ENCODE measurements at places on chromosomes 16 and 17.

DNA sequence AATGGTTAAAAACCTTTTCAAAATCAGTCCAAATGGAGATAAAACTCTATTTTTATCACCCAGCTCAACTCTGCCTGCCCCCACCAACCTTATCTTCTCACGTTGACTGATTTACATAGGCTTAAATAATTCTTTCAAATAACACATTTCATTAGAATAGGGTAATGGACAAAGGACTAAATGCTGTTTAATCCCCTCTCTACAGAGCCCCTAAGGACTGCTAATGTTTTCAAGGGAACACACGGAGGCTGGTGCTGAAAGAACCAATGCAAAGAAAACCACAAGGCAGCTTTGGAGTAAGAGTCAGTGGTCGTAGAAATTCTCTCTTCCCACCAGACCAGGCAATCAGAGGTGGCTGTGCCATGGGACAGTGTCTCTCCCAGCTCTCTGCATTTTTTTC, 445.7 kb upstream of the MAF start:
- no peak for DNase-seq

GRCh38 chr16:19517424-19518089, 4.3 kb downstream of the GDE1 start:
- no peak for DNase-seq

- no peak for DNase-seq
These were observed 23.5 kb downstream of the USP36 start for GRCh38 chr17:78817123-78817522.

DNA sequence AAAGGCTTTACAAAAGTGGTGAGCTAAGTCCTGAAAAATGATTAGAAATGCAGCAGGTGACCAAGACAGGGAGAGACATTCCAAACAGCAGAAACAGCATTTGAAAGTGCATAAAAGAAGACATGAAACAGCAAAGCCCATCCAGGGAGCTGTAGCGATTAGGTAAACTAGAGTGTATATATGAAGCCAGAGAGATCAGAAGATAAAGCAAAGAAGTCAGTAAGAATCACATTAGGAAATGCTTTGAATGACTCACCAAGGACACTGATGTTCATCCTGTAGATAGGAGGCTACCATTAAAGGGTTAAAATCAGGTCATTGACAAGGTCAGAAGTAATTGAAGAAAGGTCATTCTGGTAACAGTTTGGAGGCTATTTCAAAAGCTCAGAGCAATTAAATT, 27.6 kb upstream of the VAT1L start:
- DNase-seq, result no peak

DNA sequence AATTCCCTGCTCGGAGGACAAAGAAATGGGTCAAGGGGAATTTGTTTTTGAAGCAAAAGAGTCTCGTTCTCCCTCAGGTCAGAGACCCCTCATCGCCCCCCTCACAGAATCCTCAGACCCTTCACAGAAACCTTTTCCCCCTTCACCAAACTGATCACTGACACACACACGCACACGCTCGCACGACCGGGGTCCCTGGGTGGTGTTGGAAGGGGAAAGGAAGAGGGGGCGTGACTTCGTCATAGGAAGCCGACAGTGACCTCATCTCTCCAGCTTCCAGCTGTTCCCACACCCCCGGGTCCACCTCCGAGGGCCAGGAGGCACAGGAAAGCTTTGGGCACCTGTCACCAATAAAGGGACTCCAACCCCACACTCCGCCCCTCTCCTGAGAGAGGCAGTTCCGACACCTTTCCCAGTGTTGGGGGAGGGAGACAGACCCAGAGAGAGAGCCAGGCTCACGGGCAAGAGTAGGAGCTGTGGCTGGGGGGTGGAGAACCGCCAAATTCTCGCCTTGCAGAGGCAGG, 1.2 kb downstream of the ASGR1 start:
- DNase-seq, result no peak

DNA sequence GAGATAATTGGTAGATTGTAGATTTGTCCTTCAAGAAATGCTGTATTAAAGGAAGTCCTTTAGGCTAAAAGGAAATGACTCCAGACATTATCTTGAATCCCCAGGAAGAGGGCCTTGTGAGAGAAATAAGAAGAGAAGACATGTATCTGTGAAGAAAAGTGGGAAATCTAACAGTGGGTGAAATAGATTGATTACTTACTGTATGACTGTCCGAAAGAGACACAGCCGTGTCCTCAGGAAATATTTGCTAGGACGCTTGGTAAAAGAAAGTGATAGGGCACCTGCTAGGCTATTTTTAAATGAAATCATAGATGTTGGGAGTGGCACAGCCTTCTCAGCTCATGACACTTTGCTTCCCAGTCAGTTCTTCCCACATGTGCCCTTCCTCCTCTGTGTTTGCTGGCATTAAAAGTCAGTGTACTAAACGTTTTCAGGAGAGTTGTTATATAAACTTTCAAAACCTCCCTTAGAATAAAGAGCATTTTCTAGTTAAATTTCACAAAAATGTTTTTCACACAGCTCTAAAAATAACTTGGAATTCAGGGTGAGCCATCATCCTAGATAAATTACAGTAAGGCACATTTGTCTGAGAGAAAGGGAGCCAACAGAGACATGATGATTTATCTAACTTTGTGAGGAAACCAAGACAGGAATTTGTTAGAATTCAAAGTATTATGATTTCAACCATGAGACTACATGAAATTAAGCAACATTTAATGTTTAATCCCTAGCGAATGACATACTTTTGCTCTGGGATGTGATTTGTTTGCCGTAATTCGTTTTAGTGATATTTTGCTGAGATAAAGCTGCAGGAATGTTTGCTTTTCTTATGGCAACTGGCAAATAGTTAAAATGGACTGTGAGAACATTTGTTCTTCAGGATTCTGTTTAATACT, 35.0 kb downstream of the DHRS7B start:
- DNase-seq, result no peak

GRCh38 chr17:52170963-52171572, 12.6 kb upstream of the CA10 start:
- no peak for DNase-seq

DNA sequence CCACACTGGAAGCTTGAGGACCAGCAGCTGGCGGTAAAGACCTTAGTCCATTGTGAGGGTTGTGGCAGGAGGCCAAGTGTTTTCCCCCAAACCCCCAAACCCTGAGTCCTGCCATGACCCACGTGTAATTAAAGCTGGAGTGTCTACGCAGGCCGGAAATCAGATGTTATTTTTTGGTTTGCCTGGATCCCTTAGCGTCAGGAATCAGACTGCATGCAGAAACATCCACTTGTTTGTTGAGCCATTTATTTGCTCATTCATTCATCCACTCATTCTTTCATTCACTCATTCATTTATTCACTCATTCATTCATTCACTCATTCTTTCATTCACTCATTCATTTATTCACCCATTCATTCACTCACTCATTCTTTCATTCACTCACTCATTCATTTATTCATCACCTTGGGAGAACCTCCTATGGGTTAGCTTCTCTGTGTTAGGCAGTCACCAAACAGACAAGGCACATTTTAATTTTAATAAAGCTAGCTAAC, 313.1 kb downstream of the MAF start:
- no peak for DNase-seq

- DNase-seq, result no peak
These were observed 24.4 kb downstream of the SNN start for GRCh38 chr16:11692651-11693050.

DNA sequence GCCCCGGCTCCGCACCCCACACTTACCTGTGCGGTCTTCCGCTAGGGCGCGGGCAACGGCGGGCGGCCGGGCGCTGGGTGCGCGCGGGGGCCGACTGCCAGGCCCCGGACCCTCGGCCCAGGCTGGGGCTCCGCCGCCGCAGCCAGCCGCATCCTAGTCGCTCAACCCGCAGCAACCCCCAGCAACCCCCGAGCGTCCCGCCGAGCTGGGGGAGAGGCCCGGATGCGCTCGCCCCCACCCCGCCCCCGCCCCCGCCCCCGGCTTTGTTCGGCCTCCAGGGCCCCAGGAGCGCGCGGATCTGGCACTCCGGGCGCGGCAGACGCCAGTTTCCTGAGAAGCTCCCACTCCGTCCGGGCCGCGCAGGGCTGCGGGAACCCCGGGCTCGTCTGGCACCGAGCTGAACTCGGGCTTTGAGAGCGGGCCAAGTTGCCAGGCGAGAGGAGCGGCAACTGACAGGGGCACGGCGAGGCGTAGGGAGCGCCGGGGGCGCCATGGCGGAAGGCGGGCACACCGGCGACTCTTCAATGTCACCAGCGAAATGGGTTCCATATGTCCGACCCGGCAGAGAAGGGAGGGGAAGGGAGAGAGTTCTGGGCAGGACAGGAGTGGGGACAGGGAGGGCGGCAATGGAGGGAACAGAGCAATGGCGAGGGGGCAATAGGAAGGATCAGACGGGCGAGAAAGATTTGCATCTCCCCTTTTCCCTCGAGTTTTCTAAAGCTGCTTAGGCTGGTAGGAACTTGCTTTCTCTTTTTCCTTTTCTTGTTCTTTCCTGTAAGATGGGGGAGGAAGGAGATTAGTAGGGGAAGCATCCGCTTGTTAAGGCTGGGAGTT, 13.7 kb downstream of the HOXB4 start:
- no peak for DNase-seq

GRCh38 chr17:80319999-80320344, 59.3 kb downstream of the RNF213 start:
- no peak for DNase-seq

- no peak for DNase-seq
These were observed 6.0 kb upstream of the MRPL38 start for GRCh38 chr17:75910699-75911098.

- DNase-seq, result no peak
These were observed 13.5 kb downstream of the CA4 start for GRCh38 chr17:60163108-60163784.

- no peak for DNase-seq
These were observed 55.4 kb upstream of the ENPP7 start for GRCh38 chr17:79675413-79675725.

DNA sequence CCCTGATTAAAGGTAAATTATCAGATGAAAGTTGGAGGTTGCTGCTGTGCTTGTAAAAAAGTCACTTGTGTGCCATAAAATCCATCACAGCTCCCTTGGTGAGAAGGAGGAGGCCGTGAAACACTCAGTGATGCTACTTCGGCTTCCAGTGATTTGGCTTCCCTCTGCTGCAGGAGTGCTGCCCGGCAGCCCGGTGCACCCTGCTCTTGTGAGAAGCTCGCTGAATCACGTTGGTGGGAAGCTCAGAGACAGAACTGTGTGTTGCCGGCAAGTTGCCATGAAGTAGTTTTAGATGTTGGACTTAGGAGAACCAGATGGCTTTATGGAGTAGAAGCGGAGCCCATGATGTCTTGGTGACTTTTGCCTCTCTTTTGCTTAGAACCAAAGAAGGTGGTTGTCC, 33.3 kb downstream of the MSI2 start:
- no peak for DNase-seq

DNA sequence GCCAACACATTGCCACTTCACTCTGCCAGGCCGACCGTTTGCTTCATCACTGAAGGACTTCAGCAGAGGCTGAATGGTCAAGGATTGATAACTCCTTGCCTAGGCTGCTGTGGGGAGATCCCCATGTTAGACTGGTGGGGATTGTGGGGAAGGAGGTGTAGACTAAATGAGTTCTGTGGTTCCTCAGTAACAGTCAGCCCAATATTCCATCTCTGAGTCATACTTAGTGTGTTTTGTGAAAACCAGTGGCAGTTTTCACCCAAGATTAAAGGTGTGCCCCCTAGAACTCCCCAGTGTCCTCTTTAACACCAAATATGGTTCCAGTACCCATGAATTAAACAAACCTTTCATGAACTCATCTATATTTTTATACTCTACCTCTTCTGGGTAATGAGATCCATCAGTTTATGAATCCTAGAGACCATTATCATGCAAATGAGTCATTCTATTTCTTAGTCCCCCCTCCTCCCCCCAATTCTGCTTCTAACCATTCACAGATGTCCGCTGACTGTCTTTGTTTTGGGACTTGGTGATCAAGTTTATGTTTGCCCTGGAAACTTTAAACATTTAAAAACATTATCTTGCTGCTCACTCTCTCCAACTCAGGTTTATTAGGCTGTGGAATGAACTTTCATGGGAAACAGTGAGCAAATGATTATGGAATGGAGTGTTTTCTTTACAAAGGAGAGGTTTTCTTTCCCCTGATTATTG, 66.8 kb upstream of the GAS7 start:
- DNase-seq, result no peak

- DNase-seq, result no peak
These were observed 21.6 kb downstream of the PLA2G10 start for GRCh38 chr16:14672403-14672971.

GRCh38 chr17:67055041-67055443, 10.7 kb downstream of the CACNG1 start:
- DNase-seq, result no peak

DNA sequence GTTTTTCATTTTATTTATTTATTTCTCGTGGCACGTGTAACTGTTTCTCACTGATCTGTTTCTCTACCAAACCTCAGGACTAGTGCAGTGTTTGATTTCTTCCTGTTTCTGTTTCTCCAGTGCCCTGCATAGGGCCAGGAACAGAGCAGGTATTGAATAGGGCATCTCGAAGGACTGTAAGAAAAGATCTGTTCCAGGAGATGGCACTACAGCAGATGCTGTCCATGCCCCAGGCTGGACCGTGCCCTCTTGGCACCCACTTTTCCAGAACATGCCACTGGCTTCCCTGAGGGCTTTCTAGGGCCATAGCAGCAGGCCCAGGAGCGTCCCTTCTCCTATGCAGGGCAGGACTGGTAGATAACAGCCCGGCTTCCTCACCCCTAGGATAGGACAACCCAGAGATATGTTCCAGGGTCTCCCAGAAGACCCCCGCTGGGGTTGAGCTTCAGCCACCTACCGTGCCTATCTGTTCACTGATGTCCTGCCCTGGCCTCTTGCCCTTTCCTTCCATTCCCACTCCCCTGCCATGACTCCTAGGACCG, 4.4 kb downstream of the SNX20 start:
- DNase-seq, result no peak

GRCh38 chr17:82491196-82491530, 28.4 kb upstream of the FOXK2 start:
- DNase-seq, result no peak

DNA sequence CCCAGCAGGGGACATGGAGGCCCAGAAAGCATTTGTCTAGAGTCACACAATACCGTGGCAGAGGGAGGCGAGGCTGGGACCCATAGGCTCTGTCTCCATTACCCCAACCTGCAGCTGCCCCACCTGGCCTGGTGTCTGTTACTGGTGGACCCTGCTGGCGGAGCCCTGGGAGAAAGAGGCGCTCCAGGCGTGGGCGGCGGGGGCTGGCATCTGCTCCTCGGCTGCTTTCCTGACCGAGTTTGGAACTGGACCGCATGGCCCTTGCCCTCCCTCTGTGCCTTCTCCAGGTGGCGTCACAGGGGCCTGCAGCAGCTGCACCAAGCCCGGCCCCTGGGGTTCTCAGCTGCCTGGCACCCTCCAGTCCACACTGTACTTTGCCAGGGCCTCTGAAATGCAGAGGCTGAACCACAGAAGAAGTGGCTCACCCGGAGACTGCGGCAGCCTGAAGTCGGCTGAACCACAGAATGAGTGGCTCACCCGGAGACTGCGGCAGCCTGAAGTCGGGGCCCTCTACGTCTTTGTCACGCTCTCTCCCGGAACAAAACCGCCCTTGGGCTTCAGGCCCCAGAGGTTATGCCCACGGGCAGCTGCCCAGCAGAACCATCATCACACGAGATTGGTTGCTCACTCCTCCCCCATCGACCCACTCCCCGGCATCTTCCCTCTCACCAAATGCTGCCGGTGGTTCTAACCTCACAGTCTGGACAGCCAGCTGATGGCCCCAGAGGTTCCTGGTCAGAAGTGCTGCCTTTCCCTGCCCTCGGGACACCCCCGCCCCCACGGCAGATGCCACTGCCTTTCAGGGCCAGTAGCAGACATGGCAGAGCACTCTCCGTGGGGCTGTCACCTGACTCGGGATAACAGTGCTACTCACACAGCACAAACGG, 20.2 kb downstream of the CBFA2T3 start:
- no peak for DNase-seq

Data from epithelial cell of proximal tubule (primary cell).